ENCODE measurements at places on chromosomes 12 and 14. TPM values are rescaled to one million over a fixed set of nuclear protein-coding genes. Genes with fewer than 3 reads are reported as not detected.
A peak's percentile ranks its signal among the peaks of the same experiment; 100 is the strongest.

DNA sequence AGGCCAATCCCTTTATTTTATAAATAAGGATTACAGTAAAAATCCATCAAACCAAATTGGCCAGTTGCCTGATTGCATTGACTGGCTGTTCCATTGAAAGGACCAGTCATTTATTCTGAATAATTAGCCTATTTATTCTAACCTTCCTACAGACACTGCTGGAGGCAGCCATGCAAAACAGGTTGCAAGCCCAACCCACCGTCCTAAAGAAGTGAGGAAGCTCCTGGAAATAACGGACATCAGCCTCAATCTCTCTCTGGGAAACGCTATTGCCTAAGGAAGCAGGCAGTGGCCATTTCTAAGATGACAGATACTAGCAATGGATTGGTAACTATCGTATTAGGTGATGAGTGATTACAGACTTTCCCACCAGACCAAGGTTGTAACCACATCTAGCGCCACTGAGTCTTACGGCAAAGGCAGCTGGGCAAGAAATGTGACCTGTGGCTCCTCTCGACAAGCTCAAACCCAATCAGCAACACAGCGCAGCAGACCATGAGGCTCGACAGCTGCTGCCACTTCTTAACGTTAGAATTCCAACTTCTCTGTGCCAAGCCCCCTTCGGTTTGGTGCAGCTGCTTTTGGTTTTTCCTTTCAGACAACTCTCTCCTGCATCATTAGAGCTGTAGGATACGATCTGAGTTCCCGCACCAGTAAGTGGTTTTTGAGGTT, 134.2 kb downstream of the KCNK10 start:
- peaks cover 27% of the 10 kb centered on the region for H3K27me3 ChIP-seq
- no peak for DNase-seq
- no peak overlapping the region for H3K27ac ChIP-seq
- H3K4me3 ChIP-seq: peak overlapping the region; percentile 30

DNA sequence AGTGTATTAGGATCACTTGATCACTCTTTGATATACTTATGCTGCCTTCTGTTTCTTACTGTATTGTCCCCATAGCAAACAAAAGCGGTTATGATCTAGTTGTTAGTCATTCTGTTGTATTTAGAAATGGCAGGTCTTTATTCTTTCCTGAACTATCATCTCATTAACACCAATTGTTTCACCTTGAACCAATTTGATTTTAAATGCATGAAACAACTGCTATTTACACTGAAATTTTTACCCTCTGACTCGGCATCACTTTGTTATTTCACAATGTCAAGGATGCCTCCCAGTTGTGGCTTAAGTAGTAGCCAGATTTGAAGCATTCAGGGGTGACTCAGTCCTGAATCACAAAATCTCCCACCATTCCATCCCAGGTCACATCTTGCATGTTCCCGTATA, 303.5 kb downstream of the EGLN3 start:
- no peaks in the 10 kb centered on the region for H3K4me1 ChIP-seq
- no peaks in the 10 kb centered on the region for H3K27me3 ChIP-seq
- no peaks in the 10 kb centered on the region for H3K36me3 ChIP-seq
- no peak overlapping the region for H3K27ac ChIP-seq
- DNase-seq: no peak

DNA sequence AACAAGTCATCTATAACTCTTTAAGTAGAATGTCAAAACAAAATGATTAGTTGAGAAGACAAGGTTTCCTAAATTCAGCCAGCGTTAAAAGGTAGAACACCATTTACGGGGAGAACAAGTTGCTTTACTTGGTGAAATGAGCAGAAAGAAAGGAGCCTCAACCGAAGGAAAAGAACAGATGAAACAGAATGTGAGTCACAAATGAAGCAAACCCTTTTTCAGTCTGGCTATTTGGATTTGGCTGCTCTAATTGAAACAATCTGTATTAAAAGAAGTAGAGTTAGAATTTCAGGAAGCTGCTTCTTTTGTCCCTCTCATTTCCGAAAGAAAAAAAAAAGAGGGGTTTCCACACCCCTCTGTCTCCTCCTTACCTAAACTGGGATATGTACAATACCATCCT, 34.6 kb downstream of the CEP128 start:
- no peak overlapping the region for H3K4me3 ChIP-seq
- no peaks in the 10 kb centered on the region for H3K27me3 ChIP-seq
- H3K4me1 ChIP-seq: no peaks in the 10 kb centered on the region
- no peak overlapping the region for H3K27ac ChIP-seq
- H3K36me3 ChIP-seq: peaks cover 7% of the 10 kb centered on the region
- no peak for DNase-seq

DNA sequence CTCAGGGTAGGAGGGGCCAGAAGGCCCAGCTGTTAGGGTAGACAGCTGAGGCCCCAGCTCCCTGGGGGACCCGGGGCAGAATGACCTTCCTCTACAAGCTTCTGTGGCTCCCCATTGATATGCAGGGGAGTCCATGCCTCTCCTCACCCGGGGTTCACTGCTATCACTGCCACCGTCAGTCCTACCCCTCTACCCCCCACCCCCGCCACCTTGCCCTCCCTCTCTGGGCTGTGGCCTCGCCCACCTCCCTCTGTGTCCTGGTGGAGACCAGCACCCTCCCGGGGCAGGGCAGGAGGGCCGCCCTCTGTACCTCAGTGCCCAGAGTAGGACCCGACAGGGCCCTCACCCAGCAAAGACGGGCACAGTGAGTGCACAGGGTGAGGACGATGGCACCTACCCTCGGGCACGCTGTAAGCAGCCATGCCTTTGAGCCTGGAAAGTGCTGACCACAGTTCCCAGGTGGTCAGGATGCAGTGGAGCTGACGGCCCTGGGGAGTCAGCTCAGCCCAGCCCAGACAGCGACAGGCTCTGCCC, 88.4 kb upstream of the SFSWAP start:
- H3K27ac ChIP-seq: no peak overlapping the region
- no peak for DNase-seq
- H3K36me3 ChIP-seq: no peaks in the 10 kb centered on the region
- H3K4me1 ChIP-seq: no peaks in the 10 kb centered on the region
- H3K27me3 ChIP-seq: peaks cover 43% of the 10 kb centered on the region
- H3K4me3 ChIP-seq: no peak overlapping the region

DNA sequence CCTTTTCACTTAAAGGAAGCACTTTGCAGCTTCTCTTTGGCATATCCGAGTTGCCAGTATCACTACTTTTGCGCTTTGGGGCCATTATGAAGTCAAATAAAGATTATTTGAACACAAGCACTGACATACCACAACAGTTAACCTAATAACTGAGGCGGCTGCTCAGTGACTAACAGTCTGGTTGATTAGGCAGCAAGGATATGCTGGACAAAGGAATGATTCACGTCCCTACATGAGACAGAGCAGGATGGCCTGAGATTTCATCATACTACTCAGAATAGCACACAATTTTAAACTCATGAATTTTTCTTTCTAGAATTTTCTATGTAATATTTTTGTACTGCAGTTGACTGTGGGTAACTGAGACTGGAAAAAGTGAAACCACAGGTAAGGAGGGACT, 56.9 kb upstream of the E2F7 start:
- H3K4me3 ChIP-seq: no peak overlapping the region
- H3K4me1 ChIP-seq: no peaks in the 10 kb centered on the region
- H3K36me3 ChIP-seq: no peaks in the 10 kb centered on the region
- no peak for DNase-seq
- H3K27ac ChIP-seq: no peak overlapping the region

- H3K27me3 ChIP-seq: peaks cover 29% of the 10 kb centered on the region
- no peaks in the 10 kb centered on the region for H3K4me1 ChIP-seq
- no peak for DNase-seq
- H3K27ac ChIP-seq: no peak overlapping the region
Measured at GRCh38 chr14:65906344-65906743, 493.8 kb downstream of the FUT8 start.

- no peak for DNase-seq
- H3K27me3 ChIP-seq: no peaks in the 10 kb centered on the region
- H3K4me3 ChIP-seq: no peak overlapping the region
- H3K4me1 ChIP-seq: no peaks in the 10 kb centered on the region
- H3K36me3 ChIP-seq: no peaks in the 10 kb centered on the region
- H3K27ac ChIP-seq: no peak overlapping the region
Measured at GRCh38 chr12:79737875-79738718, 47.3 kb upstream of the PAWR start.

BMP4 gene
- 7.2 TPM for total RNA-seq

- DNase-seq: peak; percentile 40
- no peaks in the 10 kb centered on the region for H3K4me1 ChIP-seq
- H3K27ac ChIP-seq: no peak overlapping the region
- peaks cover 36% of the 10 kb centered on the region for H3K27me3 ChIP-seq
Measured at GRCh38 chr14:100654814-100655740, 67.9 kb upstream of the BEGAIN start.

DNA sequence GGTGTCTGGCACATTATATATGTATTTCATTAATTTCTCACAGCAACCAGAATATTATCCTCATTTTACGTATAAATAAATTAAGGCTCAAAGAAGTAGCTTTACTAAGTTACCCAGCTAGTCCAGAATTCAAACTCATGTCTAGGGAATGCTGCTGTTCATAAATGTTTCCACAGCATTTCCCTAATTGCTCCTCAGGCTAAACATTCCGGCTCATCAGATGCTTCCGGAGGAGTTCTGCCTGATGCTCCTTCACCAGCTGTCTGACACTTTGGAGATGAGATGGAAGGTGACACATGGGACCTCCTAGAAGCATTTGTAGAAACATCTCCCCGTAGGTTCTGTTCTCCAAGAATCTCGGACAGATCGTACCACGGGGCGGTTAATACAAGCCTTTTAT, 12.1 kb downstream of the KRT85 start:
- H3K4me1 ChIP-seq: no peaks in the 10 kb centered on the region
- no peaks in the 10 kb centered on the region for H3K36me3 ChIP-seq
- H3K4me3 ChIP-seq: no peak overlapping the region
- H3K27ac ChIP-seq: no peak overlapping the region
- DNase-seq: no peak

Measured in heart right ventricle (tissue), 16 donors.